ENCODE measurements at places on chromosomes 6 and 20. TPM values are rescaled to one million over a fixed set of nuclear protein-coding genes. Genes with fewer than 3 reads are reported as not detected.

GJA10 gene
- polyA plus RNA-seq = not detected

MOXD1 gene
- polyA plus RNA-seq = not detected

PHACTR3 gene
- polyA plus RNA-seq = not detected

MLN gene
- not detected for polyA plus RNA-seq

OR2H2 gene
- polyA plus RNA-seq = not detected

C4A gene
- not detected for polyA plus RNA-seq

LHFPL5 gene
- polyA plus RNA-seq = not detected

RBM38 gene
- 63.0 TPM for polyA plus RNA-seq

Measured in naive thymus-derived CD4-positive, alpha-beta T cell (primary cell).